ENCODE measurements at places on chromosomes 12 and 14.

- DNase-seq: no peak
These were observed 35.8 kb downstream of the NFKBIA start for GRCh38 chr14:35368583-35369392.

DNA sequence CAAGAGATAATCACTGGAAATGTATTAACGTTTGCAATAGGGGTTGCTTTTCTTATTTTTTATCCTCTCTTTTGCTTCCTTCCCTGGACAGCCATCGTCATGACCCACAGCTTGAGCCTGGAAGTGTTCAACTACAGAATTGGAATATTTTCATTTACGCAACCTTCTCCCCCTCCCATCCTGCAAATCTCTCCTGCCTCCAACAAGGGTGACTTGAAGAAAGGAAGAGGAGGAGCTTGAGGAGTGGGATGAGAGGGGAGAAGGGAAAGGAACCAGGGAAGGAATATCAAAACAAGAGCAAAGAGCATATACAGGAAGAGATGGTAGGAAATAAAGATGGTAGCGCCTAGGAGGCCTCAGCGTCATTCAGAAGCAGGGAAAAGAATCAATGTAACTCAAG is 1.6 kb upstream of the MANSC4 start:
- DNase-seq: no peak

DNA sequence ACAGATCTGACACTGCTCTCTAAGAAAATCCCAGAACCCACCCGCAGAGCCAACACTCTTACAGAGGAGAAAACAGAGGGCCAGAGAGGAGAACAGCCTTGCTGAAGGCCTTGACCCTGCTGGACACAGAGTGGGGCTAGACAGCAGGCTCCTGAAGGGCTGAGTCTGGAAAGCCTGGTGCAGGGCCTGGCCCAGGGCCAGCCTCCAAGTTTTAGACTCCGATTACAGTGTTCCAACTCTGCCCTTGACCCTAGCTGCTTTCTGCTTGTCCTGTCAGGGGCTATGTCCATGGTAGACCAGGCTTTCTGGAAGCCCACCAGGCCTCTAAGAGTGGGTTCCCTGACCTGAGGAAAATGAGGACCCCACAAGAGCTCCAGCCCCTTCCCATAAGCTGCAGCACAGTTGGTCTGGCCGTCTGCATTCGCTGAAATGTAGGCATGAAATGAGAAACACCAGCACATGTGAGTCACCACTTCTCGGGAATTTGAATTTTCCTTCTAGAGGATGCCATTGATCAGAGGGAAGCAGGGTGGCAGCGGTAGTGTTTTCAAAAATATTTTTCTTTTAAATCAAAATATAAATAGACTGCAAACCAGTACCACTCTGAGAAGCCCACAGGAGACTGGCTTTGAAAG is 154.4 kb downstream of the CALM1 start:
- DNase-seq: no peak

DNA sequence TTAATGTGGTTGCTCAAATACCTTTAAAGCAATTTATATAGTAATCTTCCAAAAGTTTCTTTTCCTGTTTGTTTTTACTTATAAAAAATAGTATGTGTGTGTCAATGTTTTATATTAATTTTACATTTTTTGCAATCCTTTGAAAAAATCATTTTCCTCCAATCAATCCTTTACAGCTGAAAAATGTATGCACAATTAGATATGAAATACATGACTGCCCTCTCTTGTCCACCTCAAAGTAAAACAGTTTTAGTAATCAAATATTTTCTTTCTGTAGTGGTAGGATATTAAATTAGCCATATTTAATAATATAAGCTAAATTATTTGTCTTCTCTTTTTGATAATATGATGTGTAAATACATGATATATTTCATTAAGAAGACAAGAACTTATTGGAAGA is 269.9 kb downstream of the ADAMTS20 start:
- DNase-seq: no peak

DNA sequence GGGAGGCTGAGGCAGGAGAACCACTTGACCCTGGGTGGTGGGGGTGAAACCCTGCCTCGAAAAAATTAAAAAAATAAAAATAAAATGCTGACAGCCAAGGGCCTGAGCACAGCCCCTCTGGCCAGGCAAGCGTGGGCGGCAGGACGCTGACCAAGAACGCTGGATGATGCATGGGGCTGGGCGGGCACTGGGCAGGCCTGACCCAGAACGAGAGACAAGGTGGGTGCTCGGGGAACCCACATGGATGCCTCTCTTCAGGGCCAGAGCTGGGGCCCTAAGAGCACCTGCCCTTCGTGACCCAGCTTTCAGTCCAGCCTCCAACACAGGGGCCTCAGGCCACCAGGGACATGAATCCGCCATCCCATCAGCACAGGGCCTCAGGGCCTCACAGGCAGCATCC is 11.3 kb downstream of the GALNT9 start:
- no peak for DNase-seq

All from GM06990 (cell line).